GM12878 (cell line): ENCODE measurements at places on chromosomes 16 and 17.

GRCh38 chr17:9644910-9645751, at the start of gene USP43:
USP43 (plus strand) TSS chr17:9645517; CDS start chr17:9645633, 116 bp downstream.
- DNase-seq, result no peak

DNA sequence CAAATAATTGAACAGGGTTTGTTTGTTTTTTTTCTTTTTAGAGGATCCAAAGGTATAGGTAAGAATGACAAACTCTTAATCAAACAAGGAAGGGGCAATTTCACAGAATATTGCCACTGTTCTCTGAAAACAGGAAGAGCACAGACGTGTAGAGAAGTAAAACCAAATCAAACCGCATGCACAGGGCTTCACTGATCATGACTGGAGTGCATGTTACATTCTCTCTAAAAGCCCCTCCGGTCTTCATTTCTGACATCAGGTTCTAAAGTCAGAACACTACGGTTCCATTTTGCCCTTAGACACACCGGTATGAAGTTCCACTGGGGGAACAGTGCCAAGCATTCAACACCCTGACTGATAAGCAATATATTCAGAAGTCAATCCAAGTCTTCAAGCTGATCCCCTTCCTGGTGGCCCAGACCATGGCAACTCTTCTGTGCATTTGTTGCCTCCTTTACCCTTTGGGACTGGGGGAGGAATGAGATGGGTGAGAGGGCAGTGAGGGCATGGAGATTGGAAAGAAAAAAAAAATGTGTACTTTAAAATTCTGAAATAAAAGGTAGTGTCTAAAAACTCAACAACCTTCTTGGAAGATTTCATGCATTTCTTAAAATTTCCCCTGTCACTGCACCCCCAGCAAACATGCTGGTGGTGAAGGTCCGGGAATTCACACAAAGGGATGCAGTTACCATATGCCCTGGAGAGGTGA, 1.4 kb downstream of the MMD start:
- no peak for DNase-seq

DNA sequence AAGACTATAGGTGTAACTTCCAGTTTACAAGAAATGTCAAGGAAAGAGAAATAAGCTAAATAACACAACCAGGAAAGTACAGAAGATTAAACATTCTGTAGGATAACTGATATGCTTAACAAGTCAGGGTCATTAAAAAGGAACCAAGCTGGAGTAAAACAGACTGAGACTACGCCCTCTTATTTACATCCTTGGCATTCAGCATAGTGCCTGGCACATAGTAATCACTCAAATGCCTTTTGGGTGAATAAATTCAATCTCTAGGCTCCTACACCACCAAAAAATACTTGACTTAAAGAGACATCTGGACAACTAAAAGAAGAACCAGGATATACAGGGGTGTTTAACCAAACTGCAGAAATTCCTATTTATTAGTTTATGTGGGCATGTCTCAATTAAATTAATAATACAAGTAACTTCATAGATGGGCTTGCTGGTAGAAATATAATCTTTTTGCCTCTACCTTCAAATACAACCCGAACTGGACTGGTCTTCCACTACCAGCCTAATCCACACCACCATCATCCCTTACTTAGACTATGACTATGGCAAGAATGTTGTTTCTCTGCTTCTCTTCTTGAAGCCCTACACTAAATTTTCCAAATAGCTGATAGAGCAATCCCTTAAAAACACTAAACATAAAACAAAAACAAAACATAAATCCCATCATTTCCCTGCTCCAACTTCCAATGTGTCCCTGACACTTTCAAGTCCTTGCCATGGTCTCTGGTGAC, 47.7 kb upstream of the ULK2 start:
- no peak for DNase-seq

DNA sequence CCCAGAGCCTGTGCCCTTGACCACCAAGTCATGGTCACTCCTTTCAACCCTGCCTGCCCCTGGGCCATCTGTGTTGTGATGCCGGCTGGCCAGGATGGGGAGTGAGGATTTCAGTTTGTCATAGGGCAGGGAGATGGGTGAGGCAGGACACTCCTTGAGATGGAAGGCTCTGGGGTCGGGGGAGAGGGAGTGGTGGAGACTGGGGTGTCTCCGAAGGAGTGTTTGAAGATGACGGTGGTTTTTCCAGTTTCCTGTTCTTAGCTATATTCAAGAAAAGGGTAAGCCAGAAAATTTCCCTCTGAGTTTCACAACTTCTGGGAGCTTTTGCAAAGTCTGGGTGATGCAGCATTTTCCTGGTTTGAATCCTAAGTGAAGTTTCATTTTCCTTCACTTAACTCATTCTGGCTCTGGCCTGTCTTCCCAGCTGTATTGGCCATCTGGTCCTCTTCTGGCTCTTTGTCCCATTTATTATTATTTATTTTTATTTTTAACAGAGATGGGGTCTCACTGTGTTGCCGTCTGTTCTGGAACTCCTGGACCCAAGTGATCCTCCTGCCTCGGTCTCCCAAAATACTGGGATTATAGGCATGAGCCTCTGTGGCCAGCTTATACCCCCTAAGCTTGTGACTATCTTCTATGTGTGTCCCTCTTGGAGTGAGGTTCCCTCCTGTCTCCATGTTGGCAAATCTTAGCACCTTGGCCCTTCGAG, 27.7 kb downstream of the ABCC1 start:
- no peak for DNase-seq

DNA sequence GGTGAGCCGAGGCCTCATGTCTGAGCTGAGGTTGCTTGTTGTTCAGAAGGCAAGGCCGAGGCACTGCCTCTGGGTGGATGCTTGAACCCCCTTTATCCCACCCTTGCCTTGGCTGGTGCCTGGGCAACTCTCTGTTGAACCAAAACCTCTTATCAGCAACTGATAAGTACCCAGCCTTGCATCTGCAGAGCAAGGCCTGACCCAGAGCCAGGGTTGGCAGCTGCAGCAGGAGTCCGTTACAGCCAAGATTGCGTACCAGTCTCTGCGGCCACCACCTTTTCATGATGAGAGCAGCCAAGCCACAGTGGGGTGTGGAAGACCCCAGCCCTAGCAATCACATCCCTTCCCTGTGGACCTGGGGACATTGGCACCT, 118.3 kb downstream of the RAB11FIP4 start:
- no peak for DNase-seq

DNA sequence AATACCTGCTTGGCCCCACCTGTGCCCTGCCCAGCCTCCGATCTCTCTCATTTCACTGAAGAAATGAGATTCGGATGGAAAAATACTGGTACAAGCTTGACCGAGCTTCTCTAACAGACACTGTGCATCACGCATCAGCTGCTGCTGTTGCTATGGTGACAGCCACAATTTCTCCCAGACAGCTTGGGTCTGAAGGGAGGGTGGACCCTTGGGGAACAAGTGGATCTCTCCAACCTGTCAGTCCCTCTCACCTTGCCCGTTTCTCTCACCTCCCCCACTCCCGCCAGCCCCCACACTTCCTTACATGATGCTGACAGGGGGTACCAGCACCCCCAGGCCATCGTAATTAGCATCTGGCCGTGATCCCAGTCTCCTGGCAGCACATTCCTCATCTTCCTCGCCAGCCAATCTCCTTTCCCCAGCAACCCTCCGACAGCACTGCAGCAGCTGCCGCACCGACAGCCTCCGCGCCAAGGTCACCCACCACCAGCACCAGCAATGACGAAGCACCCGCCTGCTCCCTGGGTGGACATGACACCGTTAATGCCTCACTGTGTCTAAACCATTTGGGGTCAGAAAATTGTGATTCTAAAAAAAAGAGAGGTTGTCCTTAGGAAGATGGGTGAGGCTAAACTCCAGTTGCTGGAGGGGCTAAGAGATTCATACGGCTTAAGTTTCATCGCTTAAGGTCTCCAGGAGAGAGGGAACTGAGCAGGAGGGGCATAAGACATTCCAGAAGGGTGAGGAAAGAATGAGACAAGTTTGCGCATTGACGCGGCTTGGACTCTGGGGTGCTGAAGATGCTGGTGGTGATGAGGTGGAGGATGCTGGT, 58.6 kb upstream of the TNRC6A start:
- no peak for DNase-seq

DNA sequence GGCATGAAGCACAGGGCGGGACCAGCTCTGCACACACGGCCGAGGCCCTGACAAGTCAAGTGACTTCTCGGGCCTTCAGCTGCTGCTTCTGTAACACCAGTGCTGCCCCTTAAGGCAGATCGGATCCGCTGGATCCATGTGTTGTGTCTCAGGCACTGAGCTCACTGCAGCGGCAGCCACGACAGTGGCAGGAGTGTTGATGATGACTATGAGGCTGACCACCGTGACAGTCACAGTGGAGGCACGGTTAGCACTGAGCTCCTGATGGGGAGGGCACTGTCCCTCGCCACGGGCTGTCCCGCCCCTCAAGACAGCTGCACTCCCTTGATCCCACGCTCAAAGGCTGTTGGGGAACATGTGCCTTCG, 29.4 kb downstream of the PEMT start:
- no peak for DNase-seq

- DNase-seq, result no peak
Observed at GRCh38 chr16:50238868-50239301, 27.5 kb upstream of the ADCY7 start.

GRCh38 chr16:72530434-72530833, 358.5 kb upstream of the PMFBP1 start:
- no peak for DNase-seq

- DNase-seq, result no peak
Observed at GRCh38 chr16:85057212-85057889, 29.8 kb downstream of the KIAA0513 start.

DNA sequence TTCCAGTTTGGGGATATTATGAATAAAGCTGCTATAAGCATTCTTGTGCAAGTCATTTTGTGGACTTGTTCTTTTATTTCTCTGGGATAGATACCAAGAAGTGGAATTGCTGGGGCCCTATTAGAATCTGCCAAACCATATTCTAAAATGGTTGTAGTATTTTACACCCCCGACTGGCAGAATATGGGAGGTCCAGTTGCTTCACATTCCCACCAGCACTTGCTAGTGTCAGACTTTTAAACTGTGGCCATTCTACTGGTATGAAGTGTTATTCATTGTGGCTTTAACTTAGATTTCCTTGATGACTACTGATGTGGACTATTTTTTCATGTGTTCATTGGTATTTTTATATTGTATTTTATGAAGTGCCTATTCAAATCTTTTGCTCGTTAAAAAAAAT, 18.1 kb upstream of the NUP93 start:
- no peak for DNase-seq

DNA sequence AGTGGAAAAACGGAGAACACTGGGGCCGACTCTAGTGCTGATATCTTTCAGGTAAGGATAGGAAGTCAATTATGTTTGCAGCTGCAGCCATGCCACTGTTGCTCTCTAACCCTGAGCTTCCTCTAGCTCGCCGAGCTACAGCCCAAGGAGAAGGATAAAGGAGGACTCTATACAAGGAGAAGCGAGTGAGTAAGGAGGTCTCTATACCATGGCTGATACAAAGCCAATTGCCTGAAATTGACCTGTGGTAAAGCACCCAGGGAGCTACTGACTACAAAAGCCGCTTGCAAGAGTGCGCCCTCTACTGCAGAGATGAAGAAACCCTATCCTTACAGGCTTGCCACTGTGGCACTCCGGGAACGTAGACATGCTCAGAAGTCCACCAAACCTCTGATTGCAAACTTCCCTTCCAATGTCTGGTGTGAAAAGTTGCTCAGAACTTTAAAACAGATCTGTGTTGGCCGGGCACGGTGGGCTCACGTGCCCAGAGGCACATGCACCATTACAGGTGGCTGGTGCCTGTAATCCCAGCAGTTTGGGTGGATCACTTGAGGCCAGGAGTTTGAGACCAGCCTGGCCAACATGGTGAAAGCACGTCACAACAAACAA, 10.8 kb upstream of the SLC46A1 start:
- no peak for DNase-seq

- DNase-seq, result no peak
Observed at GRCh38 chr16:66375451-66375850, 9.0 kb downstream of the CDH5 start.

DNA sequence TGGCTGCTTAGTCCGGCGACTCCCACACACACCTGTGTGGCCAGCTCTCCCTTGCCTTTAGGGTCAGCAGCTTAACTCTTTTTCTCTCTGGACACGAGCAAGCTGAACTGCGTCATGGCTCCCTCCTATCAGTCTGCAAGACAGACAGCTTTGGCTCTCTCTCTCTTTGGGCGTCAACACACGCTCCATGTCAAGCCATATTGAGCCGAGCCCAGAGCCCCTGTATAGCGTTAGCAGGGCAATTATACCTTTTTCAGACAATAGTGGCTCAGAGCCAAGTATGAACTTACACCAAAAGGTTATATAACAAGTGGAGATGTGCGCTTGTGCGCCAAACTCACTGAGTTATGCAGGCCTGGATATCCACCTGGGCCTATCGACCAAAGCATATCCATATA, 34.8 kb upstream of the APPBP2 start:
- DNase-seq, result no peak

DNA sequence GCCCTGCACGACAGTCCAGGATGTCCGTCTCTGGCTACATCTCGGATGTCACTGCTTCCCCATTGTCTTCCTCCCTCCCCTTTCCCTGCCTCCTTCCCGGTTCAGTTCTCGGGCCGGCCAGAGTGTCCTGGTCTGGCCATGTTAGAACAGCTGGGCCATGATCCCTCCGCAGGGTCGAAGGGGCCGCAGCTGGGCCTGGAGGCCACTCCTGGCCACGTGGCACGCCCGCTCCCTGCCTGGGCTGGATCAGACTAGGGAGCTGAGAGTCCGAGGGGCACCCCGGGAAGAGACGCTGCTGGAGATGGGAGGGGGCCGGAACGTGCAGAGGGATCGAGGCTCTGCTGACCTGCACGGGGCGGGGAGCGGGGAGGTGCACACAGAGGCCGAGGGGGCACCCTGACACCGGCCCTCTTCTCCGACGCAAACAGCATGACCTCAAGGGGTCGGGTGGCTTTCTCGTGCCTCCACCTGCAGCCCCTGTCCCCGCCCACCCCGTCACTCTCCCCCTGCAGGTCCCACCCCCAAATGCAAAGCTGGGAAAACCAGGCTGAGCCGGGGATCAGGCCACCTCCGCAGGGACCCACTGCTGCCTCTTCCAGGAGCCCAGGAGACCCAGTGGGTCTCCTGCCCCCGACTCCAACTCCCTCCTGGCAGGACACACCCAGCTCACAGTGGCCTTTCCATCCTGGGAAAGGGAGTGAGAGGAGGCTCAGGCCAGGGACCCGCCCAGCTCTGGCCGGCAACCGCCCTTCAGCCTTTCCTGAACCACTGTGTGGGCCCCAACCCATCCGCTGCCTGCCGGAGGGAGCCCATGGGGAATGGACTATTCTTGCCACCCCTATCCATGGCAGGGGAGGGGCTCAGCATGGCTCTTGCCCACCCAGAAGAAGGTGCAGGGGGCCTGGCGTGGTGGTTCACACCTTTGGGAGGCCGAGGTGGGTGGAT, 38.5 kb downstream of the CTU2 start:
- DNase-seq, result no peak

DNA sequence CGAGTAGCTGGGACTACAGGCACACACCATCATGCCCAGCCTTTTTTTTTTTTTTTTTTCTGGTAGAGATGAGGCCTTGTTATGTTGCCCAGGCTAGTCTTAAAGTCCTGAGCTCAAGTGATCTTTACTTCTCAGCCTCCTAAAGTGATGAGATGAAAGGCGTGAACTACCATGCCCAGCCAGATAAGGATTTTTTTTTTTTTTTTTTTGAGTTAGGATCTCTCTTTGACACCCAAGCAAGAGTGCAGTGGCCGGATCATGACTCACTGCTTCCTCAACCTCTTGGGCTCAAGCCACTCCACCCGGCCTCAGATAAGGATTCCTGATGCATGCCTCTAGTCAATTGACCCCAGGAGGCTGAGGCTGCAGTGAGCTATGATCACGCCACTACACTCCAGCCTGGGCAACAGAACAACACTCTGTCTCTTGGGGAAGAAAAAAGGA, 11.2 kb upstream of the PLEKHG4 start:
- no peak for DNase-seq
